Mammary epithelial cell (primary cell): ENCODE measurements at places on chromosomes 3 and 15. TPM values are rescaled to one million over a fixed set of nuclear protein-coding genes. Genes with fewer than 3 reads are reported as not detected.
A peak's percentile ranks its signal among the peaks of the same experiment; 100 is the strongest.

Gene SRGAP3
- total RNA-seq: 27.2 TPM

Gene RNU5B-1
- not detected for total RNA-seq

Gene C3orf22
- not detected for total RNA-seq

Gene RABL3
- 14.5 TPM for total RNA-seq

Gene SLC51A
- not detected in 2 replicates for total RNA-seq

Gene CHCHD4
- 7.2 TPM for total RNA-seq

Gene CHAC1
- total RNA-seq: 69.8 and 72.4 TPM in 2 replicates

- DNase-seq: no peak
Measured at GRCh38 chr3:15513116-15513515, 8.4 kb downstream of the COLQ start.

DNA sequence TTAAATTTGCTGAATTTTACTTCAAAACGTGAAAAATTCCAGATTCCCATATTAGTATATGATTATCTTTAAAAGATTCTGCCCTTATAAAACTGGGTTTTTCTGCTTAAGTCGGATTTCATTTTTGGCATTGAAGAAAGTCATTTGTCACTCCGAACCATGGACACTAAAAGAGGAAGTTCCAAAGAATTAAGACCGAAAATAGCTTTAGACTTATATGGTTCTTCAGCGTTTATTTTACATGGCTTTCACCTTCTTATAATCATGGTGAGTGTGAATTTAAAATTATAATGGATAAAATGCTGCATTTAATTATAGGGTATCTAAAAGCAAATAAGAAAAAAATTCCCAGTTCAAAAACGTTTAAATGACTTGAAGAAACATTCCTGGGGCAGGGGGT lies 1.0 kb downstream of the C3orf38 start:
- DNase-seq: no peak

DNA sequence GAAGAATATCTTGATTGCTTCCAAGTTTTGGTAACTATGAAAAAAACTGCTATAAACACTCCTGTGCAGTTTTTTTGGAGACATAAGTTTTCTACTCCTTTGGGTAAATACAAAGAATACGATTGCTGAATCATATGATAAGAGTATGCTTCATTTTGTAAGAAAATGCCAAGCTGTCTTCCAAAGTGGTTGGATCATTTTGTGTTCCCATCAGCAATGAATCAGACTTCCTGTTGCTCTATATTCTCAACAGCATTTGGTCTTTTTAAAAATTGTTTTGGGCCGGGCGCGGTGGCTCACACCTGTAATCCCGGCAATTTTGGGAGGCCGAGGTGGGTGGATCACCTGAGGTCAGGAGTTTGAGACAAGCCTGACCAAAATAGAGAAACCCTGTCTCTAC lies 14.5 kb downstream of the BTD start:
- no peak for DNase-seq

DNA sequence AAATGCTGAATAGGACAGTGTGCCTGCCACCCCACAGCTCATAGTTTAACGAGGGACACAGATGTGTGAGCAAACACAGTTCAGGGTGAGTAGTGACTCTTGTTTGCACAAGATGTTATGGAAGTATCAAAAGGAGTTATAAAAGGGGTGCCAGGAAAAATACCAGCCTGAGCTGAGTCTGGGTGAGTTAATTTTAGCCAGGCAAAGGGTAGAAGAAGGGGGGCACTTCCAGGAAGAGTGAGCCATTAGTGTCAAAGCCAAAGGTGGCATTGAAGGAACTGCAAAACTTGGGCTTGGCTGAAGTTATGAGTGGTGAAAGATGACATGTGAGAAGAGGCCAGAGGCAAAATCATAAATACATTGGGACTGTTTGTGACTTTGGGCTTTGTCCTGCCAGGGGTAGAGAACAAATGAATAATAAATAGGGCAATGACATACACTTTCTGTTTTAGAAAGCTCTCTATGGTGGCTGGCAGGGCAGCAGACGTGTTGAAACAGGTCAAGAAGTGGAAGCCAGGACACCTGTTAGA lies 1.9 kb upstream of the SPPL2A start:
- DNase-seq: no peak

- DNase-seq: peak; percentile 37
Measured at GRCh38 chr3:101042996-101043686, 49.9 kb upstream of the ABI3BP start.

- no peak for DNase-seq
Measured at GRCh38 chr3:66554178-66554577, 53.4 kb upstream of the LRIG1 start.

DNA sequence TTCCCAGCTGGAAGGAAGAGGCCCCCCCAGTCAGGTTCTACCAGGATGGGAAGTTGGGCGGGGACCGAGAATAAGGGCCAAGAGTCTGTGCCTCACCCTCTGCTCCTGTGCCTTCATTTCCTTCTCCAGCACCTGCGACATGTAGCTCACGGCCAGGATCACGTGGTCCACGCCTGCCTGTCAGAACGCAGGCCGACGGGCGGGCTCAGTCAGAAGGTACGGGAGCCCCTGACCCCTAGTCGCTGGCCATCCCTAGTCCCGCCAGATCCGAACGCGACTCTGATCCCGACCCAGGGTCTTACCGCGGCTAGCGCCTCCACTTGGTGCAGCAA lies 489 bp downstream of the GMPPB start:
- peak; percentile 42 for DNase-seq

- DNase-seq: no peak
Measured at GRCh38 chr3:157428853-157429252, 7.8 kb upstream of the PTX3 start.

- DNase-seq: no peak
Measured at GRCh38 chr15:27418726-27419125, 447.7 kb downstream of the GABRG3 start.

- peak; percentile 100 for DNase-seq
Measured at GRCh38 chr15:43150191-43150929, 17.0 kb downstream of the TMEM62 start.

DNA sequence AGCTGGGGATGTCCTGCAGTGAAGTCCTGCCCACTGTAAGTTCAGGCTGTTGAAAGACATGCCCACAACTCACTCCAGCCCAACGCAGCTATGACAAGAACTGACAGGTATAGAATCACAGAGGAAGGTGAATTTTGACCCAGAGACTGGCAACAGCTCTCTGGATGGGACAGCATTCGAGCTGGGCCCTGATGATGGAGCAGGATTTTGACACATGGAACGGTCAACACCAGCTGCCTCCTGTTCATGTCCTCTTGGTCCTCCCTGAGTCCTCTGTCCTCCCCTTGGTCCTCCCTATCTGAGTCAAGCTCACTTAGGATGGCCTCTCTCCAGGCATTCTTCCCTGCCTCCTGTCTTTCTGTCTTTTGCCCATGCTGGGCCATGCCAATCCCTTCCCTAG lies 15.2 kb upstream of the ACAN start:
- no peak for DNase-seq
